SJSA1 (cell line): ENCODE measurements at places on chromosomes 2 and 18. TPM values are rescaled to one million over a fixed set of nuclear protein-coding genes. Genes with fewer than 3 reads are reported as not detected.

- DNase-seq = no peak
These were observed 187.4 kb downstream of the CCDC102B start for GRCh38 chr18:68985172-68985820.

The TMEM169 gene
- 0.19 and 0.84 TPM in 2 replicates for total RNA-seq

GRCh38 chr2:231227310-231228162, 29.1 kb downstream of the ARMC9 start:
- peak; percentile 76 for DNase-seq

The SMYD1 gene
- not detected in 2 replicates for total RNA-seq

The AGAP1 gene
- 15.4 and 23.4 TPM in 2 replicates for total RNA-seq

DNA sequence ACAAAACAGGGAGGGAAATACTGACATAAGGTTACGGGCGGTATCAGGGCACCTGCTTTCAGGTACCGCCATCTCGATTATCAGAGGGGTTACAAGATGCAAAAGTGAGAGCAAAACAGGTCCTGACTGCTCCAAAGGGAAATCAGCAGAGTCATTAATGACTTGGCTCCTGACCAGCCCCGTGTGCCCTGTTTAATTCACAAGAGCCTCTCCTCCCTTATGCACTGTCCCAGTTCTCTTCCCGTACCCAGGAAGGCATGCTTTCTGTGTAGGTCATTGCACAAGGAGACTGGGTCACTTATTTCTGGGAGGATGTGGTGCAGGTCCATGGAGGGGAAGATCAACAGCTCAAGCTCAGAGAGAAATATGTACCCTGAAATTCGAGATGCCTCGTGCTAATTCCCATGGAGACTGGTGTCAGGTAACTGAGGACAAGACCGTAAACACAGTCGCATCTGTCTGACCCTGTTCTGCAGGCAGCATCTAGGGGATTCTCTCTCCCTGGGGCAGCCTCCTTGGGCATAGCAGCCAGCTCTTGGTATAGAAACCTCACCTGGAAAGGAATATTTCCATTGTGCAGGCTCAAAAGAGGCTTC, 79.9 kb downstream of the HNRNPLL start:
- DNase-seq = no peak

DNA sequence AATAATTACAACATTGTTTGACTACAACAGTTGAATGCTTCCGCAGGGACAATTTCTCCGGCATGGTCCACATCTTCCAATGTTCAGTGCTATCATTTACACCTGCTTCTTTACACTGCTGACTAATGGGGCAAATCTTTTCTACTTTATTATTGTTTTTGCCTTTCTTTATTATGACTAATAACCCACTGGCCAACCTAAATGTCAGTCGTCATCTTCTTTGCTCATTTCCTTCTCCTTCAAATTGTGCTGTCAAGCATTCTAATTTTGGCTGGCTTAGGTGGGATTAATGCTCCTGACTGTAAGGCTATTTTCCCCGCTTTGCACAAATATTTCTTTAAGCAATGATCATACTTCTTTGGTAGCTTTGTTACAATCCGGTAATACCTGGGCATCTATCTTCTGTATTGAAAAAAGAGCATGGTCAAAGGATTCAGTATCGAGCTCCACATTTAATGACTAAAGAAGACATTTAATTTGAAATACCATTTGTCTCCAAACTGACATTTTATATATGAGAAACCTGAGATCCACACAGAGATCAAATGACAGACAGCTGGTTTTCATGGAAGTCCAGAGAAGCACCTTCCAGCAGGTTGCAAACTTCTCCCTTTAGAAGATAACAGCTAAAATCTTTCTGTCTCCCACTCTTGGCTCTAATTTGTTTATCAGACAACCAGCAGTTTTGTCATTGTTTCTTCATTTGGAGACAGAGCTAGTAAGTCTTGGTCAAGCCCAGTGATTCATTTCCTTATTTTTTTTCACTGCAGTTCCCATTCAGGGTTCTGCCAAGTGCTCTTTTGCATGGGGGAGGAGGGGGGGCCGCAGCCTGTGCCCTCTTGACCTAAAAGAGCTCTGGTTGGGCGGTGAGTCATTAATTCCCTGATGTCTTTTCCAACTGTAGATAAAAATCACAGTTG, 132.9 kb downstream of the SOCS6 start:
- DNase-seq = peak; percentile 93

DNA sequence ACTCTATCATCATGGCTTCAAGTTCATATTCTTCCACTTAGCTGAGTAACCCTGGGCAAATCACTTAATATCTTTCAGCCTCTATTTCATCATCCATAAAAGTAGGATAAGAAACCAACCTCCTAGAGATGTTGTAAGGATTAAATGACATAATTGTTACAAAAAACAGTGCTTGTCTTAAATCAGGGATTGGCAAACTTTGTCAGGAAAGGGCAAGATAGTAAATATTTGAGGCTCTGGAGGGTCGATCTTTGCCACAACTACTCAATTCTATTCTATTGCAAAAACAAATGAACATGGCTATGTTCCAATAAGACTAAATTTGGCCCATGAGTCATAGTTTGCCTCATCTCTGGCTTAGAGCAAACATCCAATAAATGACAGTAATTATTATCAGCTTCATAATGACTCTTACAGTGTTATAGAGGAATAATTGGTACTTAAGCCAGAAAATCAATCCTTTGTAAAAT, 184.7 kb downstream of the SATB2 start:
- peak; percentile 23 for DNase-seq
